ENCODE measurements at places on chromosomes 13 and 19.

DNA sequence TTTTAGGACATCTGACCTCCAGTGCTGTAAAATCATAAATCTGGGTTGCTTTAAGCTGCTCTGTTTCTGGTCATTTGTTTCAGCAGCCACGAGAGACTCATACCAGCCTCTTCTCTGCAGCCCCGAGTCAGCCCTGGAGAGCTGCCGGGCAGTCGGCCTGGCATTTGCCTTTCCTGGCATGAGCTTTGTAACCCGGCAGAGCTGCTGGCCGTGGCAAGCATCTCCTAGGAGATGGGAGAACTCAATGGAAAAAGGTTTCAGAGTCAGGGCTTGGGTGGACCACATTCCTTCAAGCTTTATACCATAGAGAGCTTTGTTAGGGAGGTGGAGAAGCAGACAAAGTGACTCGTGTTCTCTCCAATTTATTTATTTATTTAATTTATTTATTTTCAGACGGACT lies 21.6 kb upstream of the CCL25 start:
- no peak for DNase-seq

- DNase-seq = no peak
Measured at GRCh38 chr19:3656747-3657394, 30.3 kb upstream of the CACTIN start.

GRCh38 chr13:31134039-31134711 lies 27.5 kb downstream of the HSPH1 start:
- no peak for DNase-seq

DNA sequence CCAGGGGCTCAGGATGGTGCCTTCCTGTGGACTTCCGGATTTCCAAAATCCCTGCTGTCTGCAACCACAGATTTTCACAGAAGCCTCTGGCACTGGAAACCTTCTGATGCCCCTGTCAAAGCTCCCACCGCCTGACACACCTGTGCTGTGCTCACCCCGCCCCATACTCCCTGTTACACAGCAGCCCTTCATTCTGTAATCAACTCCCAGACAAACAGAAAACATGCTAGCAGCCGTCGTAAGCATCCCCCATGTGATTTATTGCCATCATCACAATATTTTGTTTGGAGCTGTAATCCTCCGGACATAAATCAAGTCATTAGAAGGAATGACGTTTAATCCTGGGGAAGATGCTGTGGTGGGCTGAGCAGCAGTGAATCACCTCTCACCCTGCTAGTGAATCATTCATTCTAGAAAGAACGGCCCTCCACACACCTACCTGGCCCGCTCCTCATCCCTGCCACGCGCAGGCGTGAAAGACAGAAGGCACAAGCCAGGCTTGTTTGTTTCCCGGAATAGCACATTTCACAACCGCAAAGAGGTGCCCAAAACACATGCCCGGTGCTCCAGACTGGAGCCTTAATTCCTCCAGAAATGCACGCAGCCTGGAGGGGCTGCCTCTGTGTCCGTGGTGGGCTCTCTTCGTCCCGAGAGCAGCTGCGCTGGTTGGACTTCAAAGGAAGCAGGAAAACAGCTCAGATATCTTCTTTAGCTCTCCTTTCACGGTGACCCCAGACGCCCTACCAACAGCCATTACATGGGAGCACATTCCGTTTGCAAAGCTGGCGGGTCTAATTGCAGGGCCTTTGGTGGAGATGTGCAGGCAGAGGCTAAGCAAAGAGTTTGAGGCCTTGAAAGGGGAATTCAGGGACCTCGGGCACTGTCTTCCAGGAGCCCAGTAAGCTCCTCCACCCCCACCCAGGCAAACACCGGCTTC lies 41.3 kb upstream of the KCTD15 start:
- no peak for DNase-seq

DNA sequence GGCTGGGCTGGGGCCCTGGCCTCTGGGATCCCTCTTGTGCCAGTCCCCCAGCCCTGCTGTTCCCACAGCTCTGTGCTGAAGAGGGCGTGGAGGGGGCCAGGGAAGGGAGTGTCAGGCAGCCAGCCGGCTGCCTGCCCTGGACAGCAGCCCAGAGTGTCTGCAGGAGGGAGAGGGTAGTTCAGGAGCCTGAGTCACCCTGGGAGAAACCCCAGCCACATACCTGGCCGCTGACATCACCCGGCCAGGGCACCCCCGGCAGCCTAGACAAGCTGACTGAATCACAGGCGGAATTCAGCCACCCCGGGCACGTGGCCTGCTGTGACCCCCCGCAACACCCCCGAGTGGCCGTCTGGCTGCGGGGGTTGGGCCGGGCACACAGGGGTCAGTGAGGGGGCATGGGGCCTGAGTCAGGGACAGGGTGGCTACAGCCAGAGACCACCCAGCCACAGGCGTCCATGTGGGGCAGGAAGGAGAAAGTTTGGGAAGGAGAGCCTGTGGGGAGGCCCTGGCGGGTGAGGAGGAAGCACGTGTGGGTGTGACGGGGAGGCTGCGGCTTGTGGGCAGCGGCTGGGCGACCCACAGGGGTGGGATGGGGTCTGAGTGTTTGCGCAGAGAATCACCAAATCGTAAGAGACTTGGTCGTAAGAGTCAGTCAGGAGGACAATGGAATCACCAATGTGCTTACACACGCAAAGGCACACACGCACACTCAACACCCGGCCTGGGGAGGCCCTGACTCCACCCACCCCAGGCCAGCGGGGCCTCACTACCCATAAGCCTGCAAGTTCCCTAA lies 11.9 kb upstream of the FOSB start:
- no peak for DNase-seq

- DNase-seq = no peak
Measured at GRCh38 chr19:1273263-1274041, 1.9 kb upstream of the FAM174C start.

- no peak for DNase-seq
Measured at GRCh38 chr19:50252111-50252886, 48.9 kb downstream of the MYH14 start.

DNA sequence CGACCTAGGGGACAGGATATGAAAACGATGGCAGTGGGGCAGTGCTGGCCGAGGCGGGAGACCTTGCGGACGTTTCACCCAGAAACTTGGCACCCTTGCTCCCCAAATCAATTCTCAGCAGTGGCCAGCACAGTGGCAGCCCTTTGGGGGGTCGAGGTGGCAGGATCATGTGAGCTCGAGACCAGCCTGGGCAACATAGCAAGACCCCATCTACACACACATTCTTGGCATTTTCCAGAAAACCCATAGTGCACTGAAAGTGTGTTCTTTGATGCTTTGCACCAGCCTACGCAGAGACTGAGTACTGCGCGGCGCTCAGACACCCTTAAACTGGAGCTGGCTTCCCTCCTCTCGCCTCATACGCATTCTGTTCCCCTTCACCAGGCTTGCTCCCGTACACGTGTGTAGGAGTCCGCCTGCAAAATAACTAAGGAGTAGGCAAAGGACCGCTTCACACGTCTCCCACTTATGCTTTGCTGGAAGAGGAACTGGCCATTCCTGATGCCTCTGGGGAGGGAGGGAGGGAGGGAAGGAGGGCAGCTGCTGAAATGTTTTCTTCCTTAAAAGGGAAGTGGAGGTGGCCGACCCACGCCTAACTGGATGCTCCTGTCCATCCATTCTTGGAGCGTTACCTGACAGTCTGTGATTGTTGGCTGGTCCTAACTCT lies 23.5 kb upstream of the MIER2 start:
- DNase-seq = no peak

Measured in stimulated activated CD4-positive, alpha-beta T cell treated with anti-CD3 and anti-CD28 coated beads, Interleukin-1b, Interleukin-23, amount 100 ng/mL, for 1 hour (primary cell).